Sciatic nerve (tissue), 2 donors: ENCODE measurements at places on chromosomes 2 and 18. TPM values are rescaled to one million over a fixed set of nuclear protein-coding genes. Genes with fewer than 3 reads are reported as not detected.
A peak's percentile ranks its signal among the peaks of the same experiment; 100 is the strongest.

DNA sequence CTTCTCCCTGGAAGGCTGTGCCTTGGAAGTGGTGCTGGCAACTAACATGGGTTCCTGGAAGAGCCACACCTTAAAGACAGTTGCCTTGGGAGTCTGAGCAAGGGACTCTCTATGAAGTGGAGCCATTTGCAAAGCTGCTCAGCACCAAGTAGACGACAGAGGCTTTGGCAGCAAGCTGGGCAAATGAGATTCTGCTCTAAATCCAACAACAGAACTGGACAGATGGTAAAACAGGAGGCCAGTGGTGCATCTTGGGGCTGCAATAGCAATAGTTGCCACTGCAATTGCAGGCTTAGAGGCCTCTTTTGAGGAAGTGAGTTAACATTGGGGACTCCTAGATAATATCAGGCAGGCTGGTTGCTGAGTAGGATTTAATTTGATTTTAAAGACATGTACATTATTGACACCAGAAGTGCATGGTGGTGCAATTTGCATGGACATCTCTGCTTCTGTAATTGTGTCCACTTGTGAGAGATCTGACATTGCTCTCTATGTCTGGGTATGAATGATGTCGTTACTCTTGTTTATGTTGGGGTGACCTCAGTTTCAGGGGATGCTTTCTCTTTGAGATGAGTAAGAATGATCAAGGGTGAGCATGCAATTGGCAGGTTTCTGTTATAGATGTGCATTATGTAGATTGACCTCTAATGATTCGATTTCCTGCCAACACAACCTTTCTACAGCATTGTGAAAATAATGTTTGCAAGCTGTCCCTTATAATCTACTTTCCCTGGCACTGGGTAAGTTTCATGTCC is 568.3 kb upstream of the MEX3C start:
- DNase-seq = no peak

GRCh38 chr2:151357359-151357758 is at the start of gene TNFAIP6:
TSS of gene TNFAIP6 (plus strand) at chr2:151357592. CDS start at chr2:151357667, 75 bp downstream.
- DNase-seq = no peak

GRCh38 chr2:105138643-105139042 is 100.8 kb downstream of the MRPS9 start:
- no peak for DNase-seq

The DSEL gene
- 9.9 TPM for total RNA-seq

DNA sequence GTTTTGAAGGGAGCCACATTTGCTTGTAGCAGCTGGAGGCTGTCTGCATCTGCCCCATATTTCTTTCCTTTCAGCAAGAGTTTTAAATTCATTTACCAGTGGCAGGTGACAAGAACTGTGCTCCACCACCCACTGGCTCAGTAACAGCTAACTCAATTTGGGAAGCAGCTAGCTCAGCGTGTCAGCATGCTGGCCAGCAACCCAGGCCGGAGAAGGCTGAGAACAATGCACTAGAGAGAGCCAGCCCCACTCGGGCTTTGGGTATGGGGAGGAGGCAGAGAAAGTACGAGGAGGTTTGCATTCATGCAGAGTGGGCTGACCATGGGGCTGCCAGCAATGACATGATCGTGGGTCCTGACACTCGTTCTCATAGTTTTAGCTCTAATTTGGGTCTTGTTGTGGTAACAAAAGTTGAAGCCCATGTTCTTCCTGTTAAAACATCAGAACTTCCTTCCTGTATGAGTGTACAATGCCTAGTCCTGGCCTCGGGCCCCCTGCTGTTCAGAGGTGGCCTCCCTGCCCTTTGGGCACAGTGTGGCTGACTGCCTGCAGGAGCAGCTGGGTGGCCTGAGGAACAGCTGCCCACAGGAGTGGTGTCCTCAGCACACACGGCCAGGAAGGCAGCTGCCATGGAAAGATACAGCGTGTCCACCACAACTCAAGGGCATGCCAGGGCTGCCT is 23.0 kb downstream of the CDC42EP3 start:
- peak; percentile 66 for DNase-seq

- DNase-seq = peak; percentile 72
Measured at GRCh38 chr2:128178650-128179460, 87.9 kb downstream of the UGGT1 start.

DNA sequence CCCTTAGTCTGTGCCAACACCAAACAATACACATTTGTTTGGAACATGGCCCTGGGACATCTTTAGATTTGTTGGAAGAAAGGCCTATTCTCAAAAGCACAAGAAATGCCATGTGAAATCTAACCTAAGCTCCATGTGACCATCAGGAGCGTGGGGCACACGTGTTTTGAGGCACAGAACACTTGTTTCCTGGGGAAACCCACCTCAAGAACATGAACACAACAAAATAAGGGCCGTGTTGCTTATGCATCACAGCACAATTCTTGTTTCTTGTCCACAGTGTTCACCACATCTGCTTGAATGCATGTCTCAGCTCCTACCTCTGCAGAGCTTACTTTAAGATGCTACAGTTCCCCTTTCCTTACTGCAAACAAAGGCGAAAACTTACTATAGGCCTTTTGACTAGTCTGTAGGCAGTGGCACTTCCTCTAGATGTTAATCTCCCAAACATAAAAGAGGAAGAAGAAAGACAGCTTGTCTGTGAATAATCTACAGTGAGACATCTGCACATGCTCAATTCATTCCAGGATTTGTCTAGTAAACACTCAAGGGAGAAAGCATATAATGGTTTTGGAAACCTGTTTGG is 165.0 kb downstream of the ANKRD44 start:
- no peak for DNase-seq

GRCh38 chr2:134429886-134430285 is 176.0 kb downstream of the MGAT5 start:
- DNase-seq = no peak

The SLC11A1 gene
- 36.6 TPM for total RNA-seq

The MRPL44 gene
- 14.5 TPM for total RNA-seq
